ENCODE measurements at places on chromosomes 2 and 18. TPM values are rescaled to one million over a fixed set of nuclear protein-coding genes. Genes with fewer than 3 reads are reported as not detected.

GRCh38 chr2:27690052-27690451, 26.4 kb downstream of the SLC4A1AP start:
- no peaks in the 10 kb centered on the region for H3K27me3 ChIP-seq
- H3K4me1 ChIP-seq = peaks cover 4% of the 10 kb centered on the region
- H3K36me3 ChIP-seq = peaks cover 23% of the 10 kb centered on the region
- H3K4me3 ChIP-seq = no peak overlapping the region
- DNase-seq = no peak
- H3K27ac ChIP-seq = no peak overlapping the region

DNA sequence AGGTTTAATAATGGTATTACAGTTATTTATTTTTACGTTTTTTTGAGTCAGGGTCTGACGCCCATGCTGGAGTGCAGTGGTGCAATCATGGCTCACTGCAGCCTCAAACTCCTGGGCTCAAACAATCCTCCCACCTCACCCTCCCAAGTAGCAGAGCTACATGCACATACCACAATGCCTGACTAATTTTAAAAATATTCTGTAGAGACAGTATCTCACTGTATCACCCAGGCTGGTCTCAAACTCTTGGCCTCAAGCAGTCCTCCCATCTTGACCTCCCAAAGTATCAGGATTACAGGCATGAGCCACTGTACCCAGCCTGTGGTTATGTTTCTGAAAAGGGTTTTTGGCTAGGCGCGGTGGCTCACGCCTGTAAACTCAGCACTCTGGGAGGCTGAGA, 120.8 kb downstream of the ESCO1 start:
- peaks cover 1% of the 10 kb centered on the region for H3K27me3 ChIP-seq
- H3K36me3 ChIP-seq = no peaks in the 10 kb centered on the region
- H3K27ac ChIP-seq = no peak overlapping the region
- H3K4me3 ChIP-seq = no peak overlapping the region

MPP4 gene
- total RNA-seq = not detected

WIPF1 gene
- 365 TPM for total RNA-seq

DNA sequence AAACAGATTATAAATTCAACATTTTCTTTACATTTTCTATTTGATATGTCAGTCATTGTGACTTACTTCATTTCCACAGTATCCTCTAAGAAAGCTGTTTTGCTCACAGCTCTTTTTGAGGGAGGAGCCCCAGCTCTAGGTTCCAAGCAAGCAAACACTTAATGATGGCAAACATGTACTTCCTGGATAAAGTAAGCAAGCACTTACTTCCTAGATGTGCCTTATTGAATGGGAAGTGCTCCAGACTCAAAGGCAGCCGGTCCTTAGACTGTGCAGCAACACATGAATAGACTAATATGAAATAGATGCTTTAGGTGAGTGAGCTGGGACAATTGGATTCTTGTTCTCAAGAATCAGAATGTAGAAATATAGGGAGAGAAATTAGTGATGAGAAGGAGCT, 2149.8 kb upstream of the PIK3C3 start:
- no peak overlapping the region for H3K4me3 ChIP-seq
- no peak for DNase-seq
- no peaks in the 10 kb centered on the region for H3K4me1 ChIP-seq

- no peaks in the 10 kb centered on the region for H3K36me3 ChIP-seq
- no peaks in the 10 kb centered on the region for H3K27me3 ChIP-seq
- no peak overlapping the region for H3K4me3 ChIP-seq
- no peak overlapping the region for H3K27ac ChIP-seq
- DNase-seq = no peak
Observed at GRCh38 chr2:149687052-149687427, 99.5 kb upstream of the MMADHC start.

GALNT5 gene
- total RNA-seq = not detected

- no peak overlapping the region for H3K4me3 ChIP-seq
- H3K36me3 ChIP-seq = no peaks in the 10 kb centered on the region
- H3K27ac ChIP-seq = no peak overlapping the region
Observed at GRCh38 chr2:195106681-195107380, 550.2 kb upstream of the SLC39A10 start.

- H3K36me3 ChIP-seq = no peaks in the 10 kb centered on the region
- peak overlapping the region; percentile 81 for H3K27ac ChIP-seq
- H3K4me1 ChIP-seq = peaks cover 18% of the 10 kb centered on the region
- DNase-seq = peak; percentile 34
Observed at GRCh38 chr2:147623328-147623727, 221.5 kb upstream of the ACVR2A start.

DNA sequence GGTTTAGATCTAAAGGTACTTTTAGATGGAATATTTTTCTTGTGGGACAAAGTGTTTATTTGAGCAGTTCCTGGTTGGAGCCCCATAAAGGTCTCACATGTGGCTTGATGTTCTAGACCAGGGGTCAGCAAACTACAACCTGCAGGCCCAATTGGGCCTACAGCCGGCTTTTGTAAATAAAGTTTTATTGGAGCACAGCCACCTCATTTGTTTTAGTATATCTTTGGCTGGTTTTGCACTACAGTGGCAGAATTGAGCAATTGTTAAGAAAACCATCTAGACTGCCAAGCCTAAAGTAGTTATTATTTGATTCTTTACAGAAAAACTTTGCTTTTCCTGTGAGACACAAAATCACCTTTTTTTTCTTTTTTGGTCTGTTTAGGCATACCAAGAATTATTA, 41.6 kb downstream of the NDC80 start:
- DNase-seq = no peak
- peaks cover 15% of the 10 kb centered on the region for H3K4me1 ChIP-seq
- H3K27ac ChIP-seq = no peak overlapping the region

DNA sequence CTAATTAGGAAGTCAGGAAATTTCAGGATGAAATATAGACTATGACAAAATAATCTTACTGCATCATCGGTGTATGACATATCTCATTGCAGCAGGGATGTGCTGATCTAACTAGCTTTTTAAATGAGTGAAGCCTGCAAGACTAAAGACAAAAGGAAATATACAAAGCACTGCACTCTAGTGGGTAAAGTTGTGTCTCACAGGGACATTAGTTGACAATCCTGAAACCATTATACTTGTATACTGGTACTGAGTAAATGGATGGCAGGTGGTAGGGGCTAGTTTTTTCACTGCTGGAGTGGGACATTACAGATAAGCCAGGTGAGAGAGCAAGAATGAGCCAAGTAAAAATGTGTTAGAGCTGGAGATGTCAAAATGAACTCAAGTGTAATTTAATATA, 317.5 kb upstream of the RAB6C start:
- no peak overlapping the region for H3K27ac ChIP-seq
- H3K36me3 ChIP-seq = no peaks in the 10 kb centered on the region
- no peak overlapping the region for H3K4me3 ChIP-seq
- no peak for DNase-seq

SLC9A4 gene
- 0.07 TPM for total RNA-seq

SLC25A52 gene
- not detected for total RNA-seq

GRCh38 chr2:135803278-135803677, 33.7 kb downstream of the LCT start:
- H3K4me1 ChIP-seq = peaks cover 5% of the 10 kb centered on the region
- no peak for DNase-seq
- no peaks in the 10 kb centered on the region for H3K27me3 ChIP-seq
- H3K27ac ChIP-seq = no peak overlapping the region

DNA sequence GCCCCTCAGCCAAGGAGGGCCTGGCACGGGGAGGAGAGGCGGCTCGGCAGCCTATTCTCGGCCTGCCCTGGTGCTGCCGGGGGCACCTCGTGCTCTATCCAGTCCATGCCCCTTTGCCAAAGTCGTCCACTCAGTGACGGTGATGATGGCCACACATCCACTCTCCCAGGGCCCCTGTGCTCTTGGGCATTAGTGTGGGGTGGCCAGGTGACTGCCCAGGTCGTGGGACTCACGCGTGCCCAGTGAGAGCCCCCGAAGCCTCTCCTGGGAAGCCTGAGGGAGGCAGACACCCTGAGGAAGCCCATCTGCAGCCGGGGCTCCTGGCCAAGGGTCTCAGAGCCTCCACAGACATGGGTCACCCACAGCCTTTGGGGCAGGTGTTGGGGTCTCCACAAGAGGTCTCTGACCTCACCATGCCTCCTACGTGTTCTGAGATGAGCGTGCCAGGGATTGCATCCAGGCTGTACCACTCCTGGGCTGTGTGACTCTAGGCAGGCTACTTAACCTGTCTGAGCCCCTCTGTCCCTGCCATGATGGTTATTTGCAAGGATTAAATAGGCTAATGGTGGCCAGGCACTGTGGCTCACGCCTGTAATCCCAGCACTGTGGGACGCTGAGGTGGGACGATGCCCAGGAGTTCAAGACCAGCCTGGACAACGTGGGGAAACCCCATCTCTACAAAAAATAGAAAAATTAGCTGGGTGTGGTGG, 12.9 kb downstream of the RAMP1 start:
- H3K4me3 ChIP-seq = no peak overlapping the region
- H3K4me1 ChIP-seq = peaks cover 18% of the 10 kb centered on the region
- no peak overlapping the region for H3K27ac ChIP-seq
- DNase-seq = no peak
- H3K36me3 ChIP-seq = no peaks in the 10 kb centered on the region

E2F6 gene
- 10.5 TPM for total RNA-seq

RAB6C gene
- not detected for total RNA-seq

DNA sequence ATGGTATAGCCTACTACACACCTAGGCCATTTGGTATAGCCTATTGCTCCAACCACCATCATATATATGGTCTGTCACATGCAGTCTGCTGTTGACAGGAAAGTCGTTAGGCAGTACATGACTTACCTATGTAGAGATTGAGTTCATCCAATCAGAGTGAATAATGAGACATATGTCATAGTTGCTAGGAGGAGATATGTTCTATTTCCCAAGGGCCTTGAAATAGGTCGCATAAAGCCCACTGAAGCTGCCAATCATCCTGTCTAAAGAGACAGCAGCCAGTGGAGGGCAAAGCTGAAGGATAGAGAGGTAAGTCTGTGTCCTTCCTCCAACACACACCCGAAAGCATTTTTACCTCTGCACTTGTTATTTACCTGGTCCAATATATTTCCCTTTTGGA, 263.4 kb downstream of the PTPRM start:
- no peak overlapping the region for H3K27ac ChIP-seq
- no peaks in the 10 kb centered on the region for H3K4me1 ChIP-seq
- H3K36me3 ChIP-seq = no peaks in the 10 kb centered on the region
- no peaks in the 10 kb centered on the region for H3K27me3 ChIP-seq

DNA sequence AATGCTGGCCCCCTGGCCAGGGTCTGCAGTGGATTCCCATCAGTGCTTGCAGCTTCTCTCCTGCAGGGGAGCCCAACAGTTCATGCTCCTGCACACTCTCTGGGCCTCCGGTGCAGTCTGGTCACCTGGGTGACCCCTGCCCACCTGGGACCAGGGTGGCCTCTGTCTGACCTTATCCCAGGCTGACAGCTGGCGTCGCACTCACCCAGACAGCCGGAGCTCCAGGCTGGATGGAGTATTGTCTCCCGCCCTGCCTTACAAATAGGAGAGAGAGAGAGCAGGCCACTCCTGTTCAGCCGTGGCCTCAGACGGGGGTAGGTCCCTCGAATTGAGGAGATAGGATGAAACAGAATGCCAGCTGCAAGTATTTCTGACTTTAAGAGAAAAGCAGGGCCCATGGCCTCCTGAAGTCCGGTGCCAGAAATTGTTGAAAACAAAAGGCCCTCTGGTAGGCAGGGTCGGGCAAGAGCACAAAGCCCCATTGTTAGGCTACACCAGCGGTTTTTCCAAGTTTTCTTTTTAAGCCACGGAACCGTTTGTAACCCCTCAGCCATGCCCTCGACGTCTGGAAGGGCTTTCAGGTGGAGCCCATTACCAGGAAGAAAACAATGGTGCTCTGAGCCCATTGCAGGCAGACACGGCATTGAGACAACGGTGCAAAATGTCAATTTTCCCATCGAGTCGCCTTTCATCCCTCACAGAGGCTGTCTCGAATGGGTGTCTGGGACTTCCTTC, 258.4 kb downstream of the BCL11A start:
- H3K36me3 ChIP-seq = no peaks in the 10 kb centered on the region
- H3K4me3 ChIP-seq = no peak overlapping the region
- H3K4me1 ChIP-seq = no peaks in the 10 kb centered on the region
- no peak overlapping the region for H3K27ac ChIP-seq

CDKL4 gene
- total RNA-seq = not detected
